ENCODE measurements at places on chromosomes 16 and 17. TPM values are rescaled to one million over a fixed set of nuclear protein-coding genes. Genes with fewer than 3 reads are reported as not detected.

NUDT21 gene
- 134 TPM for total RNA-seq

ASPA gene
- not detected for total RNA-seq

PKMYT1 gene
- total RNA-seq, result 57.1 TPM

TIMP2 gene
- 234 TPM for total RNA-seq

KIF2B gene
- not detected for total RNA-seq

RTN4RL1 gene
- total RNA-seq, result 25.4 TPM

KRTAP9-4 gene
- not detected for total RNA-seq

DOC2A gene
- total RNA-seq, result 1.9 TPM

TMEM235 gene
- not detected for total RNA-seq

ST3GAL2 gene
- 23.2 TPM for total RNA-seq

ENPP7 gene
- total RNA-seq, result not detected

TNS4 gene
- 271 TPM for total RNA-seq

TSEN54 gene
- total RNA-seq, result 40.2 TPM

PRPSAP1 gene
- 52.7 TPM for total RNA-seq

DHRS7C gene
- not detected for total RNA-seq

SULT1A4 gene
- 28.4 TPM for total RNA-seq

KRTAP1-1 gene
- not detected for total RNA-seq

ZG16B gene
- total RNA-seq, result 0.66 TPM

HIC1 gene
- total RNA-seq, result 1.5 TPM

GRIN2A gene
- total RNA-seq, result not detected

Data from A549 treated with dexamethasone at 1 μM for 4 hours (cell line).